ENCODE measurements at places on chromosomes 13 and 19. TPM values are rescaled to one million over a fixed set of nuclear protein-coding genes. Genes with fewer than 3 reads are reported as not detected.

SHC2 gene
- 3.6 TPM for total RNA-seq

GRCh38 chr13:34391076-34391475 is 551.0 kb upstream of the NBEA start:
- no peak overlapping the region for H3K27ac ChIP-seq
- DNase-seq: no peak
- H3K4me3 ChIP-seq: no peak overlapping the region
- no peaks in the 10 kb centered on the region for H3K36me3 ChIP-seq
- H3K4me1 ChIP-seq: no peaks in the 10 kb centered on the region
- no peaks in the 10 kb centered on the region for H3K27me3 ChIP-seq

CLDN10 gene
- total RNA-seq: not detected

ADGRE1 gene
- 2.3 TPM for total RNA-seq

GRCh38 chr13:102978168-102978567 is 88.0 kb downstream of the SLC10A2 start:
- no peaks in the 10 kb centered on the region for H3K4me1 ChIP-seq
- no peak overlapping the region for H3K27ac ChIP-seq
- peaks cover 7% of the 10 kb centered on the region for H3K27me3 ChIP-seq

DNA sequence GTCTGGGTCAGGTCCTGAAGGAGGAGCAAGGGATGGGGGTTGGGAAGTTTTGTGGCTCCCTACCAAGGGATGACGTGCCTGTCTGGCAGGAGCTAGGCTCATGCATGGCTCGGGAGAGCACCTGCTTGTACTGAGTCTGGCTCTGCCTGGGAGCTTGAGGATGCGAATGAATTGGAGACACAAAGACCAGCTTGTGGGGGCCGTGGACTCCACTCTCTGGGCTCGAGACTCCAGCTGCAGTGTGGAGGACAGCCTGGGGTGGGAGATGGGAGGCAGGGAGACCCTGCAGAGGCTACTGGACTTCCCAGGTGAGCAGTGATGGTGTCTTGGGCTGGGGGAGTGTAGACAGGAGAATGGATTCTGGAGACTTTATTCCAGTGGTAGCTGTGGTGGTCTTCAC is 15.2 kb upstream of the URI1 start:
- no peaks in the 10 kb centered on the region for H3K36me3 ChIP-seq
- no peaks in the 10 kb centered on the region for H3K4me1 ChIP-seq
- H3K4me3 ChIP-seq: no peak overlapping the region
- no peak for DNase-seq
- H3K27me3 ChIP-seq: no peaks in the 10 kb centered on the region
- no peak overlapping the region for H3K27ac ChIP-seq

DNA sequence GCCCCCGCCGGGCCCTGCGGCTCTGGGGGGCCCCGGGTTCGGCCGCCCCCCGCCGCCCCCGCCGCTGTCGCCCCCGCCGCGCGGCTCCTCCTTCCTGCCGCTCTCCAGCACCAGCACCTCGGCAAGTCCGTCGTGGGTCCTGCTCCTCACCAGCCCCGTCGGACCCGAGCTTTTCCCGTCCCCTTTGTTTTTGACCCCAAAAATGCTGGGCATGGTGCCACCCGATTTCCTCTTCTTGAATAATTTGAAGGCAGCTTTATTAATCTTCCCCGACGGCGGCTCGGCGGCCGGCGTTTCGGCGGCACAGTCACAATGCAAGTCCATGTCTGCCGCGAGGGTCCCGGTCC is 945 bp downstream of the AMER2 start:
- no peak overlapping the region for H3K27ac ChIP-seq
- peaks cover 40% of the 10 kb centered on the region for H3K27me3 ChIP-seq
- H3K36me3 ChIP-seq: no peaks in the 10 kb centered on the region
- peaks cover 13% of the 10 kb centered on the region for H3K4me1 ChIP-seq

DNA sequence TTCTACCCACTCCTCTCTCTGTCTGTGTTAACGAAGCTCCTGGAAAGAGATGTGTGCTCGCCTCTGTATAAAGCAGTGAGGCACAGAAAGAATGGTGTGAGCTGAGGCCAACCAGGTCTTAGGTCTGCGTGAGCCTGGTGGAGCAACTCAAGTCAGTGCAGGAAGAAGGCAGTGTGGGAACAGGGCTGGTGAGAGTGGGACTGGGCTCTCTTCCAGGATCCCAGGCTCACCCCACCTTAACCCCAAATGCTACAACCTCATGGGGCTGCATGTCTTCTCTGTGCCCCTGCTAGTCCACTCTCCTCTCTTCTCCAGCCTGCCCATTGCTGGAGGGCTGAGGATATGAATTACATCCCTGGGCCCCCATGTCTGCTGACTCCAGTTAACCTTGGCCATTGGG is 127.4 kb downstream of the DCT start:
- H3K4me3 ChIP-seq: no peak overlapping the region
- H3K4me1 ChIP-seq: peaks cover 6% of the 10 kb centered on the region
- peaks cover 3% of the 10 kb centered on the region for H3K27me3 ChIP-seq
- no peak overlapping the region for H3K27ac ChIP-seq
- DNase-seq: no peak
- no peaks in the 10 kb centered on the region for H3K36me3 ChIP-seq

GRCh38 chr19:17448131-17448967 is at the start of gene TMEM221:
Gene TMEM221, minus strand, starts transcription at chr19:17448668. Its CDS starts 206 bp downstream, at chr19:17448462.
- peaks cover 5% of the 10 kb centered on the region for H3K27me3 ChIP-seq
- peaks cover 12% of the 10 kb centered on the region for H3K4me1 ChIP-seq
- H3K36me3 ChIP-seq: no peaks in the 10 kb centered on the region
- peak within 1 kb of the TSS; percentile 40 for H3K4me3 ChIP-seq
- peak; percentile 34 for DNase-seq

- DNase-seq: peak; percentile 77
- H3K4me3 ChIP-seq: peak overlapping the region; percentile 71
- H3K27ac ChIP-seq: peak overlapping the region; percentile 48
Measured at GRCh38 chr19:9914315-9915207, 21.8 kb downstream of the OLFM2 start.

DNA sequence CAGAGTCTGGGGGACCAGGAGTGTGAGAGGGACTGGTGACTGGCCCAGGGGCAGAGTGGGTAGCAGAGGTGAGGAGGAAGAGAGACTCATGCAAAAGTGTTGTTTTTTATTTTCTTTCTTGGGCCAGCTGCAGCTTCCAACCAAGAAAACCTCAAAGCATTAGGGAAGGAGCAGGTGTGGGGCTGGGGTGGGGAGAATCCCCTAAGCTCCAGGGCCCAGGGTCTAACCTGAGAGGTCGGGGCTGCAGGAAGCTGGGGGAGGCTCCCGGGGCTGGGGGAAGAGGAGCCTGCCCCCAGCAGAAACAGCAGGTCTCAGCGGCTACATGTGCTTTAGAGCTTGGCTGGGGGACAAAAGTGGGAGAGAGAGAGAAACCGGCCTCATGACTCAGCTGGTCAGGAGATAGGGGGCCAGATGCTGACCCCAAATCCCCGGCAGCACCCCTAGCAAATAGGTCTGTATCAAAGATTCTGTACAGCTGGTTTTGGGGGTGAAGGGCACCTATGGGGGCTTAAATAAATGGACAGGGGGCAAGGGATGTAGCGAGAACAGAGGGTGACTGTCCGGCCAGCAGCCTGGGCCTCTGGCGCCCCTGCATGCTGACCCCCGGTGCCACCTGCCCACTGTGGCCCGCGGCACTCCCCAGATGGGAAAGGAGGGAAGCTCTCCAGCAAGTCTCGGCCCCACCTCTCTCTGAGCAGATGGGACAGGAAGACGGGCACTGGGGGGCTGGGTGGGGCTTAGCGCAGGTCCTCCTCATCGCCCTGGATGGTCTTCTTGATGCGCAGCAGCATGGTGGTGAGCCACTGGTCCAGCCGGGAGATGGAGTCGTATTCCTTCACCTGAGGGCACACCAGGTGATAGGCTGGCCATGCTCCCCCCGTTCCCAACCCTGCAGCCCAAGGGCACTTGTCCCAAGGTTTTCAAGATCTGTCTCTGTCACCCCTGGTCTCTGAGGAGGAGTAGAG is 3.8 kb upstream of the KPTN start:
- peak overlapping the region; percentile 72 for H3K4me3 ChIP-seq
- peaks cover 61% of the 10 kb centered on the region for H3K4me1 ChIP-seq
- no peak for DNase-seq
- no peaks in the 10 kb centered on the region for H3K27me3 ChIP-seq
- peak overlapping the region; percentile 88 for H3K27ac ChIP-seq

GRCh38 chr13:20989656-20990321 is 71.6 kb downstream of the LATS2 start:
- peaks cover 2% of the 10 kb centered on the region for H3K27me3 ChIP-seq
- H3K27ac ChIP-seq: no peak overlapping the region
- no peak overlapping the region for H3K4me3 ChIP-seq
- H3K4me1 ChIP-seq: no peaks in the 10 kb centered on the region
- no peak for DNase-seq

GRCh38 chr19:14575428-14575980 is 3.6 kb upstream of the NDUFB7 start:
- no peak for DNase-seq
- H3K4me1 ChIP-seq: peaks cover 42% of the 10 kb centered on the region
- H3K36me3 ChIP-seq: no peaks in the 10 kb centered on the region
- H3K27me3 ChIP-seq: no peaks in the 10 kb centered on the region

DNA sequence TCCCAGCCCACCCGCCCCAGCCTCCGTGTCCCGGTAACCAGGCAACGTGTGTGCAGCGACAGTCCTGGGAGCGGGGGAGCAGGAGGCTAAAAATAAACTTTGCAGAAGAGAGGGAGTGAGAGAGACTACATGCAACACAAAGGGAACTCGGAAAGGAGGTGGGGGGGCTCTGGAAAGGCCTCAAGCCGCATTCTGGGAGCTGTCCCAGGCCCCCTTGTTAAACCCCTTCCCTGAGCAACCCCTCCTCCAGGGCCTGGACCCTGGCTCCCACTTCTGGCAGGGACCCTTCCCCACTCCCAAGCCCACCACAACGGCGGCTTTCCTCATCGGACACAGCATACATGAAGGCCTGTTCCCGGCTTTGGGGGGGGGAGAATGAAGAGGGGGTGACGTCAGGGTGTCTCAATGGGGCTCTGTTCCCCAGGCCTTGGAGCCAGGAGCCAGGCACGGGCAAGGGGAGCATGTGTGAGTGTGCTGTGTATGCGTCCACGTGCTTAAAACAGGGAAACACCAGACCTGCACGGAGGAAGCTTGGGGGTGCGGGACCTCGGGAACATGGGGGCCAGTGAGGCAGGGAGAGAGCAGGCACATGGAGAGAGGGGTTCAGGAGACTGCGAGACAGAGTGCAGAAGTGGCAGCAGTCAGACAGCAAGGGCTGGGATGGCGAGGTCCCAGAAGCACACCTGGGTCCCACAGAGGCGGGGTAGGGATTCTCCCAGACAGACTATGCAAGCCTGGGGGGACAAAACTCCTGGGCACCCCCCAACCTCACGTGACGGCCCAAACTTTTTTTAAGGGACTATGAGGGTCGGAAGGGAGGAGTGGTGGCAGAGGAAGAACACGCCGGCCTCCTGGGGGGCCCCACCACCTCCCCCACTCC is 2.3 kb downstream of the ERF start:
- H3K4me1 ChIP-seq: peaks cover 16% of the 10 kb centered on the region
- H3K27ac ChIP-seq: peak overlapping the region; percentile 92
- H3K27me3 ChIP-seq: no peaks in the 10 kb centered on the region
- H3K4me3 ChIP-seq: peak overlapping the region; percentile 86
- peaks cover 2% of the 10 kb centered on the region for H3K36me3 ChIP-seq
- no peak for DNase-seq

- peaks cover 20% of the 10 kb centered on the region for H3K27me3 ChIP-seq
- H3K4me3 ChIP-seq: peak overlapping the region; percentile 70
Measured at GRCh38 chr19:55082020-55082851, 6.6 kb downstream of the EPS8L1 start.

C5AR1 gene
- 2.6 TPM for total RNA-seq

GRCh38 chr19:56158170-56158757 is 17.2 kb downstream of the ZNF444 start:
- peaks cover 6% of the 10 kb centered on the region for H3K4me1 ChIP-seq
- DNase-seq: no peak
- no peak overlapping the region for H3K27ac ChIP-seq
- peaks cover 14% of the 10 kb centered on the region for H3K36me3 ChIP-seq

GRCh38 chr19:3506384-3507340 is 551 bp downstream of the FZR1 start:
- peaks cover 54% of the 10 kb centered on the region for H3K4me1 ChIP-seq
- H3K4me3 ChIP-seq: peak overlapping the region; percentile 80
- no peaks in the 10 kb centered on the region for H3K27me3 ChIP-seq
- peak overlapping the region; percentile 94 for H3K27ac ChIP-seq
- peak; percentile 24 for DNase-seq

- no peaks in the 10 kb centered on the region for H3K4me1 ChIP-seq
- peaks cover 2% of the 10 kb centered on the region for H3K36me3 ChIP-seq
- H3K4me3 ChIP-seq: no peak overlapping the region
Measured at GRCh38 chr19:4504297-4504701, 14.0 kb downstream of the PLIN4 start.

DNA sequence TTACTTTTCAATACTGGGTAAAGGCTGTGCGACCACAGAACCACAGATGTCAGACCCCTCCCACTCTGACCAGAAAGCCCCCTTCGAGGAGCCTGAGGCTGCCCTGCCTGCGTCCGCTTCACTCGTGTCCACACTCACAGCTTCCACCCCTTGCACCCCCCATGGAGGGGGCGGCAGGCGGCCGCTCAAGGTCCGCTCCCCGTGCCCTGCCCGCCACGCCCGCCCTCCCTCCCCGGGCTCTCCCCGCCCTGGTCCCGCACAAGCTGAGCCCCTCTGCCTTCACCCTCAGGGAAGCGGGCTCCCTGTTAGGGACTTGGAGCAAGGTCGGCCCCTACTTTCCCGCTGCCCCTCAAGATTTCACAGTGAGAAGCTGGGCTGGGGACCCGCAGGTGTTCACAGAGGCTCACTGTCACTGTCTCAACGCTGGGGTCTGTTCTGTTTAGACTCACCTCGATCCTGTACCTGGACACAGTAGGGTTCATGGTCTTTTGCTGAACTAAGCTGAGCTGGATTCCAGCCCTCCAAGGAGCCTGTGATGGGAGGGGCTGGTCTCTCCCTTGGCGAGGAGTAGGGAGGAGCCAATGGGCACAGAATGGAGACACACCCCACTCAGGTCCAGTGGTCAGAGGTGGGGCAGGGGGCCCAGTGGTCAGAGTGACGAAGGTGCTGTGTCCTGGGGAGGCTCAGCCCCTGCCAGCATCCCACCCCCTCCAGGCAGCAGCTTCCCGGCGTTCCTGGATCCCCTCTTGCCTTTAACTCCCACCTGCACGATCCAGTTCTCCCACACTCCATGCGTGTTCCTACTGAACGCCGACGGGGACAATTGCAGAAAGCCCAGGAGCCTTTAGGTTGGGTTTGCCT is 69.5 kb downstream of the SPACA7 start:
- no peaks in the 10 kb centered on the region for H3K4me1 ChIP-seq
- no peaks in the 10 kb centered on the region for H3K36me3 ChIP-seq
- no peak overlapping the region for H3K27ac ChIP-seq
- no peak overlapping the region for H3K4me3 ChIP-seq
- H3K27me3 ChIP-seq: peaks cover 48% of the 10 kb centered on the region
- DNase-seq: no peak

PRMT1 gene
- 97.4 TPM for total RNA-seq

DNA sequence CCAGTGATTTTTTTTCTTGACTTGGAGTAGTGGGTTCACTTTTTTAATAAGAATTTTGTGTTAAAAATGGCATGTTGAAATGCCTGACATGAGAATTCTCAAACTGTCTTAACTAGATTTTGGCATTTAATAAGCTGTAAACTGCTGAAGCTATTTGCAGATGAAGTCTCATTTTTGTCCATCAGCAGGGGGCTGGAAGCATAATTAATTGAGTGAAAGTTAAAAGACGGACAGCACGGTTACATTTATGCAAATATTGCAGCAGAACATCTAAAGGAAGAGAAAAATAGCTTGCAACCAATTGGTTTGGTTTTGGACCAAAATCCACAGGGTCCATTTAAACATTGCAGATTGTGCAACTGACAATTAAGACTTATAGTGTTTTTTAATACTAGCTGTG is 837.3 kb upstream of the KLHL1 start:
- no peaks in the 10 kb centered on the region for H3K4me1 ChIP-seq
- H3K36me3 ChIP-seq: no peaks in the 10 kb centered on the region
- DNase-seq: no peak
- H3K27me3 ChIP-seq: no peaks in the 10 kb centered on the region

All from naive thymus-derived CD8-positive, alpha-beta T cell (primary cell).